Right lung (tissue), 10 donors: ENCODE measurements at places on chromosomes 6 and 20. TPM values are rescaled to one million over a fixed set of nuclear protein-coding genes. Genes with fewer than 3 reads are reported as not detected.

- no peak for DNase-seq
Measured at GRCh38 chr6:97026298-97026697, 101.8 kb downstream of the KLHL32 start.

DNA sequence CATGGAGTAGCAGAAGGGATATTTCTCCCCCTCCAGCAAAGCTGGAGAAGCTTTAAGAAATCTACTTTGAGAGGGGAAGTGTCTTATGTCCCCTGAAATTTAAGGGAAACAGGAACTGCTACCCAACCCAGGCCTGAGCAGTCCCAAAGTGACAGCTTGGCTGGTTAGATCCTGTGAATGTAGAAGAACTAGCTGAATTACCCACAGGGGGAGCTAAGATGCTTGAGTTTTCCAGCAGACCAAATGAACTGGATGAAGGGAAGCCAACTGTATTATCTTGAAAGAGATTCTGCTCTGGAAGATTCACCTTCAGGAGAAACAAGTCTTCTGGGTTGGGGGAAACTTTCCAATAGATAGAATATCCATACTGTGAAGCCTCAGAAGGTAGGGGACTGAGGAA lies 303.3 kb upstream of the MMS22L start:
- DNase-seq, result peak; percentile 3

The FITM2 gene
- 7.2 TPM for polyA plus RNA-seq

GRCh38 chr20:45771182-45771759 lies 20.4 kb downstream of the WFDC3 start:
- peak; percentile 77 for DNase-seq

DNA sequence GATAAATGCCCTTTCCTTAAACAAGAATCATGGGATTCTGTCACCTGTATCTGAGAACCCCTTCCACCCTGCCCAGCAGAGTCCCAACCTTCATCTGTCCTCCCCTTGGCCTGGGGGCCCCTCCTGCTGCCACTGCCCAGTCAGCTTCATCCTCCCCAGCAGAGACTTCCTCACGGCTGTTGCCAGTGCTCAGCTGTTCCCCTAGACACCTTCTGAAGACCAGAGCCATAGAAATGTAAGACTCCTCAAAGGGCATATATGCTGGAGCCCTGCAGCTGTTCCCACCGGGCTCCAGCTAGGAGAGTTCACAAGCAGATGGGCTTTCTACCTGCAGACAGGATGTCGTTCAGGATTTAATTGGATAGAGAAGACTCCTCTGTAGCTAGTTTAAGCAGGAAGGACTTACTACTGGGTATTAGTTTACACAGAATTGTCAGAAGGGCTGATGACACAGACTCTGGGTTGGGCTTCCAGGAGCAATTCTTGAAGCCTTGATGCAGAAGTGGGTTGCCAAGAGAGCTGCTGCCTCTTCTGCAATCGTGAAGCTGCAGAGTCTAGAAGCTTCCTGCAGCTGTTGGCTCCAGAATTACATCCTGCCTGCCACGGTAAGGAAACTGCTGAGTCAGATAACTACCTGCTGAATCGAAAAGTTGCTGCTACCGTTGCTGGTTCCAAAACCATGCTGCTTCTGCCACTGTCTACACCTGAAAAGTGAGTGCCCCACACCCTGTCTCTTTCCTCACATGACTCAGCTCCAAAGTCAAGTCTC lies 57.1 kb upstream of the MLN start:
- no peak for DNase-seq

The OOEP gene
- polyA plus RNA-seq, result 0.66 TPM

The GRM4 gene
- polyA plus RNA-seq, result 0.37 TPM

GRCh38 chr20:25251019-25251418 lies 3.1 kb downstream of the PYGB start:
- no peak for DNase-seq

GRCh38 chr20:25125636-25126035 lies 43.7 kb upstream of the VSX1 start:
- no peak for DNase-seq

DNA sequence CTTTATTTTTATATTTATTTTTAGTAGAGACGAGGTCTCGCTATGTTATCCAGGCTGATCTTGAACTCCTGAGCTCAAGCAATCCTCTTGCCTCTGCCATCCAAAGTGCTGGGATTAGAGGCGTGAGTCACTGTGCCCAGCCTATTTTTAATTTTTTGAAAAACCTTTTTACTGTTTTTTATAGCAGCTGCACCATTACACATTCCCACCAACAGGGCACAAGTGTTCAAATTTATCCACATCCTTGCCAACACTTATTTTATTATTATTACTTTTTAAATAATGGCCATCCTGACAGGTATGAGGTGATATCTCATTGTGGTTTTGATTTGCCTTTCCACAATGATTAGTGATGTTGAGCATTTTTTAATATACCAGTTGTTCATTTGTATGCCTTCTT lies 42.5 kb downstream of the PACSIN1 start:
- DNase-seq, result no peak

- no peak for DNase-seq
Measured at GRCh38 chr6:82818727-82819126, 246.9 kb downstream of the UBE3D start.

DNA sequence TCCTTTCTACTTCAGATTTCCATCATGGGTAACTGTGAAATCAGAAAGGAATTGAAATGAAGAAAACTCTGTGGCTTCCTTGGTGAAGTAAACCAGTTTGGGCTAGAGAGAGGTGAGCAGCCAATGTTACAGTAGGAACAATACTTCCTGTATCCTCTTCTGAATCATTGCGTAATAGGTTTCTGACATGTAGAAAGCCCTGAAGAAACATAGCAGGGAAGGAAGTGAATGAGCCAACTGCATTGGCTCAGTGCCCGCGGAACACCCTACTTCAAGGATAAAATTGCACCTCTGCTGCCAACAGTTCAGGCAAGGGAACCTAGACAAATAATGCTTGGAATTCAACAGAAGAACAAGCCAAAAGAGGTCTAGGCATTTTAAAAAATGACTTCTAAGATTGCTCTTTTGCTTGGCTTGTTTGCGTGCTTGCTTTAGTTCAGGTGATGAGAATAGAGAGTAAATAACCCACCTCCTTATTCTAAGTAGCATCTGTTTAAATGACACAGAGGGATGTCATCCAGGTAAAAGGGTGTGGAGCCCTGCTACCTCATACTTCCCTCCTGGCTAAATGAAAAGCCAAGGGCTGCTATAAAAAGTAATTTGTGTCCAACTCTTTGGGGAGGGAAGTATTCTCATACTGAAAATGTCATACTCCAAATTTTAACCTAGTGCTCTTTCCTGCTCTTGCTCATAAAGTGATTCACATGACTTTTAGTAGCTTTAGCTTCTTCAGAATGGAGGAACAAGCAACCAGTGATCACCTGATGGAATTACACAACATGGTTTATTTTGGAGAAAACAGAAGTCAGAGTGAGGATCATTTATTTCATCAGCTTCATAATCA lies 30.0 kb upstream of the AKIRIN2 start:
- DNase-seq, result peak; percentile 79

DNA sequence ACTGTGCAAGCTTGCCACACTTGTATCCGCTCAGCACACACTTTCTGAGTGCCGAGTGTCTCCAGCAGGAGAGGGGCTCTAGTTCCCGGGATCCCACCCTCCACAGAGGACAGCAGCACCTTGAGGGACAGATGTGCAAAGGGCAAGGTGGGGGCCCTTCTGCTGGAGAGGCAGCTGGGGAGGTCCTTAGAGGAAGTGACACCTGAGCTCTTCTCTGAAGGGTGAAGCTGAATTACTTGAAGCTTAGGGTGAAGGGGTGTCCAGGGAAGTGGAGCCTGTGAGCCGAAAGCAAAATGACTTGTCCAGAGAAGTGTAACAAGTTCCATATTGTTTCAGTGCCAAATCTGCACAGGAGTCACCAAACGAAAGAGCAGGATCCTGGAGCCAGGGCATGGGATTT lies 136.3 kb upstream of the DUSP22 start:
- DNase-seq, result no peak

The IRAK1BP1 gene
- polyA plus RNA-seq, result 14.7 TPM

GRCh38 chr20:2006452-2007361 lies 12.8 kb upstream of the PDYN start:
- DNase-seq, result peak; percentile 5

DNA sequence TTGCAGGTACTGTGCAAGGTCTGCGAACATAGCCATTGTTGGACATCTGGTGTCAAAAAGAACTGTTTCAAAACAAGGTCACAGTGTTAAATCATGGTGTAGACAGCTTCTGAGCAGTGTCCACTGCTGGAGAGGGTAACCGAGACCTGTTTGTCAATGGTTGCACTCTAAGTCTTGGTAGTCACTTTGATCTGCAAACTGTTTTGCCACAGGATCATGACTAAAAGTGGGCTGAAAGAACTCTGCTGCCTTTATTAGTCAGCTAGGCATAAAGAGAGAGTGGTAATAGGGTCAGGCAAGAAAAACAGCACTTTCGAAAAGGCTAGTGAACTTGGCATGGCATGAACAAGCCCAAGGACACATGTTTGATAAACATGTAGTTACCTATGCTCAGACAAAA lies 552.3 kb upstream of the CITED2 start:
- no peak for DNase-seq

GRCh38 chr6:40798069-40798770 lies 211.1 kb upstream of the LRFN2 start:
- DNase-seq, result no peak

GRCh38 chr6:47483516-47483852 lies 5.9 kb downstream of the CD2AP start:
- no peak for DNase-seq

The ISM1 gene
- polyA plus RNA-seq, result 12.5 TPM

GRCh38 chr20:49990271-49990720 lies 7.5 kb downstream of the SNAI1 start:
- DNase-seq, result no peak
